ENCODE measurements at places on chromosomes 6 and 20.

- H3K27me3 ChIP-seq, result no peaks in the 10 kb centered on the region
- no peaks in the 10 kb centered on the region for H3K4me1 ChIP-seq
- DNase-seq, result no peak
- no peak overlapping the region for H3K27ac ChIP-seq
Measured at GRCh38 chr20:32775336-32775991, 13.3 kb downstream of the DNMT3B start.

DNA sequence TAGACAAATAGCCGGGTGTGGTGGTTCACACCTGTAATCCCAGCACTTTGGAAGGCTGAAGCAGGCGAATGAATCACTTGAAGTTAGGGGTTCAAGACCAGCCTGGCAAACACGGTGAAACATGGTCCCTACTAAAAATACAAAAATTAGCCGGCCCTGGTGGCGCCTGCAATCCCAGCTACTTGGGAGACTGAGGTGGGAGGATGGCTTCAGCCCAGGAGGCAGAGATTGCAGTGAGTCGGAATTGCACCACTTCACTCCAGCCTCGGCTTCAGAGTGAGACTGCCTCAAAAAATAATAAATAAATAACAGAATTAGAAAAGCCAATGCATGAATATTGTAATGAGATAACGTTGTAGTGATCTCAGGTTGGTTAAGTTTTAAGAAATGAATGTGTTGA, 61.3 kb downstream of the RFX6 start:
- H3K4me3 ChIP-seq, result no peak overlapping the region
- H3K36me3 ChIP-seq, result no peaks in the 10 kb centered on the region
- DNase-seq, result no peak
- no peaks in the 10 kb centered on the region for H3K4me1 ChIP-seq
- no peak overlapping the region for H3K27ac ChIP-seq

GRCh38 chr6:143594647-143595046, 83.1 kb upstream of the PHACTR2 start:
- no peak for DNase-seq
- H3K4me3 ChIP-seq, result no peak overlapping the region
- no peaks in the 10 kb centered on the region for H3K27me3 ChIP-seq
- H3K36me3 ChIP-seq, result no peaks in the 10 kb centered on the region
- H3K27ac ChIP-seq, result no peak overlapping the region

DNA sequence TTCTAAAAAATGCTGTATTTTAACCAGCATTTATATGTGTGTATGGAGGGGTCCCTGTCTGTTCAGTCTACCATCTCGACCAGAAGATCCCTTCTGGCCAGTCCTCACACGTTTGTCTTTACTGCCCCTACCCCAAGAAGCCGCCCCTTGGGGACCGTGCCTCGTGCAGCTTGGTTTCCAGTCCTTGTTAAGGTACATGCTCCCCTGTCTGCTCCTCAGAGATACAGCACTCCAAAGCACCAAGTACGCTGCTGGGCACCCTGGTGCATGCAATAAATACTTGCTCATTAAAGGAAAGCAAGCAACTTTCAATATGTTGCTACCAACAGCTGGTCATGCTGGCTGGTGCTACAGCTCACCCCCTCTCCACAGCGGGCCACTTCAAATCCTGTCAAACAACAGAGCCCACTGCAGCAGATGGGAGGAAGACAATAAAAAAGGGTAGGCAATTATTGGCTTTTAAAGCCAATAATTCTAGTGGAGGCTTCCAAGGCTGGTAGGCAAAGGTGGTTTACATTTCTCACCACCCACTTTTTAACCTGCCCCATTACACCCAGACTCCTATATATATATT, 61.6 kb downstream of the PSMG4 start:
- H3K27me3 ChIP-seq, result no peaks in the 10 kb centered on the region
- peaks cover 7% of the 10 kb centered on the region for H3K4me1 ChIP-seq
- H3K4me3 ChIP-seq, result no peak overlapping the region
- no peaks in the 10 kb centered on the region for H3K36me3 ChIP-seq
- no peak overlapping the region for H3K27ac ChIP-seq

DNA sequence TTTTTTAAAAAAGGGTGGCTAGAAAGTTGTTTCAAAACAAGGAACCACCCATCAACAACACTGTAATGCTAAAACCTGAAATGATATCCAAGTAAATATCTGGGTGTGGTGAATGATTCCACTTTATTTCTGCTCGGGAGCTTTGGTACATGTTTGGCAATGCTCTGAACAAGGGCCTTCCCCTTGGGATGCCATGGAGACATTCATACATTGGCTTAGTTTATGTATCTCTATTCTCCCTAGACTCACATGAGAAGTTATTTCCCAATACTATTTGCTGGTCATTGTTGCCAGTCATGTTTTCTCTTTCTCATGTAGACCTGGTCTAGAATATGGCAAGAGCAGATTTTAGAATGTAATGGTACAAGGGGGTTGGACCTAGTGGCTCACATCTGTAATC, 22.9 kb downstream of the ADTRP start:
- no peaks in the 10 kb centered on the region for H3K36me3 ChIP-seq
- no peak overlapping the region for H3K27ac ChIP-seq
- no peak for DNase-seq
- H3K4me1 ChIP-seq, result no peaks in the 10 kb centered on the region
- no peak overlapping the region for H3K4me3 ChIP-seq

- no peak for DNase-seq
- H3K36me3 ChIP-seq, result no peaks in the 10 kb centered on the region
- no peak overlapping the region for H3K4me3 ChIP-seq
- no peaks in the 10 kb centered on the region for H3K27me3 ChIP-seq
- no peaks in the 10 kb centered on the region for H3K4me1 ChIP-seq
- H3K27ac ChIP-seq, result no peak overlapping the region
Measured at GRCh38 chr20:54377992-54378773, 97.2 kb upstream of the DOK5 start.

DNA sequence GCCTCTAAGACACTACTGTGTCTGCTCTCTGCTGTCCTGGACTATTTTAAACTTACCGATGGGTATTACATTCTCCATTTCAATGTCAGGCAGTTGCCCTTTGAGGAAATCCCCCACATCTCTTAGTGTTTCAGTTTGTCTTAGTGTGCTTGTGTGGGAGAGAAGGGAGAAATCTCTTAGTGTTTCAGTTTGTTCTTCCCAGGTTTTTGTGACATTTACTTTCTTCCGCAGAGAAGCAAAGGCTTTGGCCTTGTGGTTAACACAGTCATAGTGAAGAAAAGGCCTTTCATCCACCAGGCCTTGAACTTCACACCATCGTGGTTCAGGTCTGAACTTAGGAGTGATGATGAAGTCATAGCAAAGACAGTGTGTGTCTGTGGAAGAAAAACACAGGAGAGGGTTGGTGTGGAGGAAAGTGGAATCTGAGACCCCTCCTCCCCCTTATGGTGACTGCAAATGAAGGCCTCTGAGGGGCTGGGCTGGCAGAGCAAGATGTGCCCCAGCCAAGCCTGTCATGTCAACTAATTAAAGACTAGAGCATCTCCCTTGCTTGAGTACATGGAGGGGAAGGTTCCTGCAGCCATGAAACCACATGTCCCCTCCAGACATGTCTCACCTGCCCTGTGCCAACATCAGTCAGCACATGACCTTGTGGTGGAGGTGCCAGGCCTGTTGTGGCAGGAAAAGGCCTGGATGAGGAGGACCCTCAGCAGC, 23.9 kb downstream of the RAET1L start:
- peaks cover 12% of the 10 kb centered on the region for H3K4me1 ChIP-seq
- DNase-seq, result no peak
- no peak overlapping the region for H3K4me3 ChIP-seq
- no peaks in the 10 kb centered on the region for H3K36me3 ChIP-seq

DNA sequence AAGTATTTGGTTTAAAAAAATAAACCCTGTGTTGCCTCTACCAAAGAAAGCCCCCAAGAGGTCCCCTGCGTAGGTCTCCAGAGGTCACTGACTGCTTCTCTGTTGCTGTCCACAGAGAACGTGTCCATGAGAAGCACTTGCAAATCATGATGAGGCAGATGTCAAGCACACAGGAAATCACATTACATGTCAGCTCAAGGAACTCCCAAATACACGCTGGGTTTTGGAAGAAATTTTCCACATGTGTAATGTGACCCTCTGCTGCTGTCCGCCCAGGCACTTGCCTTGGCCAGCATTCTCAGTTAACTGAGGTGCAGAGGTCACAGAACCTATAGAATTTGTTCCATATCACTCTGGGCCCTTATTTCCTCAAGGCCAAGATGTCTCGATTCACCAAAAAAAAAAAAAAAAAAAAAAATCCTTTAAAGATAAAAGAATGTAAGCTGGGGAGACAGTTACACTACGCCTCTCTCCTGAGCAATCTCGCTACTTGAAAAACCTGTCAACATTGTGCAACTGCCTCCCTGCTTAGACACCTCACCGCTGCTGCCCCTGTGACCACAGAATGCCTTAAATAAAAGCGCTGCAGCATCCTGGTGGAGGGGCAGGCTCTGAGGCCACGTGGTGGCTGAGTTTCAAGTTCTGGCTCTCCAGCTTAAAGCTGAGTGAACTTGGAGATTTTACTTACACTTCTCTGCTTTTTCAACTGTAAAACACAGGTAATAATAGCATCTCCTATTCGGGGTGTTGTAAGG, 42.3 kb downstream of the SLC22A23 start:
- DNase-seq, result no peak
- no peak overlapping the region for H3K27ac ChIP-seq
- no peaks in the 10 kb centered on the region for H3K27me3 ChIP-seq
- no peaks in the 10 kb centered on the region for H3K36me3 ChIP-seq
- H3K4me1 ChIP-seq, result peaks cover 5% of the 10 kb centered on the region

- no peaks in the 10 kb centered on the region for H3K36me3 ChIP-seq
- peaks cover 16% of the 10 kb centered on the region for H3K27me3 ChIP-seq
- no peak overlapping the region for H3K4me3 ChIP-seq
- peaks cover 24% of the 10 kb centered on the region for H3K4me1 ChIP-seq
- H3K27ac ChIP-seq, result no peak overlapping the region
- DNase-seq, result peak; percentile 67
Measured at GRCh38 chr6:150006961-150007464, 18.3 kb downstream of the RAET1L start.

DNA sequence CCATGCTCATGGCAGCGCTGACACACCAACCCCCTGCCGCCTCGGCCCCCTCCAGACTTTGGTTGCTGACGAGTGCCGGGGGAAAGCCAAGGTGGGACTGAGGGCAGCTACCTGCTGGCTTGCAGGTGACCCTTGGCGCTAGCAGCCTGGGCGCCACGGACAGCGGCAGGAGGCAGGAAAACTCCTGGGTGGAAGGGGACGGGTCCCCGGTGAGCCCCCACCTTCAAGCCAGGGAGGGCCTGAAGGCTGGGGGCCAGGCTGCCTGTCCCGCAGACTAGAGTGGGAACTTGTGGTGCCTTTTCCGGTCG, 226.7 kb downstream of the OTOR start:
- no peak for DNase-seq
- H3K27me3 ChIP-seq, result no peaks in the 10 kb centered on the region
- no peak overlapping the region for H3K4me3 ChIP-seq
- H3K36me3 ChIP-seq, result no peaks in the 10 kb centered on the region

DNA sequence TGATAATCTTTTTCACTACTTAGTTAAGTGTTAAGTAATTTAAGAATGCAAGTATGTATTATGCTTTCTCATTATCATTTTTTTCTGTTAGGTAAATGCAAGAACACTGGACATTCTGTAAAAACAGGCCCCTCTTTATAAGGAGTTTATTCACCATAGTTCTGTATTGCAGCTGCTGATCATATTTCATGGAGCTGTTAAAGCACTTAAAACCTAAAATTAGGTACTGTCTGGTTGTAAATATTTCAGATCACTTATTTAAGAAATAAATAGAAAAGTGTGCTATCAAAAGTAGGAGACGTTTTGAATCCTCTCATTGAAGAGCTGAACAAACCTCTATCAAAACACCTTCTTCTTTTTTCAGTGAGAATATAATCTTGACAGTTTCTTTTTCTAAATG, 3.9 kb downstream of the EYA4 start:
- H3K4me1 ChIP-seq, result peaks cover 15% of the 10 kb centered on the region
- no peaks in the 10 kb centered on the region for H3K36me3 ChIP-seq
- no peak for DNase-seq
- peaks cover 29% of the 10 kb centered on the region for H3K27me3 ChIP-seq
- H3K4me3 ChIP-seq, result no peak overlapping the region

DNA sequence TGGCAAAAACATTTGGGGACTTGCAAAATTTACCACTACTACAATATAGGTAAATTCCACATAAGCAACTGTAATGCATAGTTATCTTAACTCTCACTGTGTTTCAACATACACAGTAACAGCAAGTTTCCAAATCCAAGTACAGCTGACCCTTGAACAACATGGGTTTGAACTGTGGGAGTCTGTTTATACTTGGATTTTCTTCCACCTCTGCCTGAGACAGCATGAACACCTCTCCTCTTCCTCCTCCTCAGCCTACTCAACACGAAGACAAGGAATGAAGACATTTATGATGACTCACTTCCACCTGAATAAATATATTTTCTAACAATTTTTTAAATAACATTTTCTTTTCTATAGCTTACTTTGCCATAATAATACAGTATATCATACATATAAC, 25.6 kb downstream of the MAN1A1 start:
- H3K27ac ChIP-seq, result no peak overlapping the region
- no peak overlapping the region for H3K4me3 ChIP-seq
- H3K27me3 ChIP-seq, result no peaks in the 10 kb centered on the region
- DNase-seq, result no peak
- no peaks in the 10 kb centered on the region for H3K36me3 ChIP-seq

DNA sequence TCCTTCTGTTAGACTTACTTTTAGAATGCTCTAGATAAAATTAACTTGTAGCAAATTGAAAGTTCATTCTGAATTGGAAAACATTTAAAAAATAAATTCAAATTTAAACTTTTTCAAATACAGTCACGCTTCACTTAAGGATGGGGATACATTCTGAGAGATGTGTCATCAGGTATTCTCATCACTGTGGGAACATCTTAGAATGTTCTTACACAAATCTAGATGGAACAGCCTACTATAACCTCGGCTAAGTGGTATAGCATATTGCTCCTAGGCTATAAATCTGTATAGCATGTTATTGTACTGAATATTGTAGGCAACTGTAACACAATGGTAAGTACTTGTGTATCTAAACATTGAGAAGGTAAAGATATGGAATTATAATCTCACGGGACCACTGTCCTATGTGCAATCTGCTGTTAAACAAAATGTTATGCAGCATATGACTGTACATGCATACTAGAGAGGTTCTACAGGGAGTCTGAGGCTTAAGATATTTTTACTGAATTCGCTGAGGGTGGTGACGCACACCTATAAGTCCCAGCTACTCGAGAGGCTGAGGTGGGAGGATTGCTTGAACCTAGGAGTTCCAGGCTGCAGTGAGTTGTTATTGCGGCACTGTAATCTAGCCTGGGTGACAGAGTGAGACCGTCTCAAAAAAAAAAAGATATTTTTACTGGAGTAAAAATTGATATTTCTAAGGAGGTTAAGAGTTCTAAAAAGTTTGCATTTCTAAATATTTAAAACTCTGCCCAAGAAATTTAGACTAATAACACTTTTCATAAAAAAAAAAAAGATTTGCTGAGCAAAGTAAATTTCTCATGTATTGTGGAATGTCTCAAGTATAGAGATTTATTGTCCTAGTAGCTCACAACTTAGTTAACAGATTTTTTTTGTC, 87.3 kb upstream of the TULP1 start:
- no peak for DNase-seq
- H3K4me3 ChIP-seq, result no peak overlapping the region
- no peak overlapping the region for H3K27ac ChIP-seq
- no peaks in the 10 kb centered on the region for H3K36me3 ChIP-seq

GRCh38 chr6:112114577-112115223, 27.3 kb downstream of the FAM229B start:
- H3K36me3 ChIP-seq, result no peaks in the 10 kb centered on the region
- no peaks in the 10 kb centered on the region for H3K4me1 ChIP-seq
- H3K27me3 ChIP-seq, result no peaks in the 10 kb centered on the region
